Epithelial cell of prostate (primary cell): ENCODE measurements at places on chromosomes 1 and 21.

- DNase-seq = no peak
These were observed 64.1 kb upstream of the TMPRSS15 start for GRCh38 chr21:18467715-18468114.

GRCh38 chr1:155078469-155079209 is at the start of gene EFNA3:
TSS of gene EFNA3 (plus strand) at chr1:155078837. CDS start at chr1:155078942, 105 bp downstream.
- DNase-seq = no peak

DNA sequence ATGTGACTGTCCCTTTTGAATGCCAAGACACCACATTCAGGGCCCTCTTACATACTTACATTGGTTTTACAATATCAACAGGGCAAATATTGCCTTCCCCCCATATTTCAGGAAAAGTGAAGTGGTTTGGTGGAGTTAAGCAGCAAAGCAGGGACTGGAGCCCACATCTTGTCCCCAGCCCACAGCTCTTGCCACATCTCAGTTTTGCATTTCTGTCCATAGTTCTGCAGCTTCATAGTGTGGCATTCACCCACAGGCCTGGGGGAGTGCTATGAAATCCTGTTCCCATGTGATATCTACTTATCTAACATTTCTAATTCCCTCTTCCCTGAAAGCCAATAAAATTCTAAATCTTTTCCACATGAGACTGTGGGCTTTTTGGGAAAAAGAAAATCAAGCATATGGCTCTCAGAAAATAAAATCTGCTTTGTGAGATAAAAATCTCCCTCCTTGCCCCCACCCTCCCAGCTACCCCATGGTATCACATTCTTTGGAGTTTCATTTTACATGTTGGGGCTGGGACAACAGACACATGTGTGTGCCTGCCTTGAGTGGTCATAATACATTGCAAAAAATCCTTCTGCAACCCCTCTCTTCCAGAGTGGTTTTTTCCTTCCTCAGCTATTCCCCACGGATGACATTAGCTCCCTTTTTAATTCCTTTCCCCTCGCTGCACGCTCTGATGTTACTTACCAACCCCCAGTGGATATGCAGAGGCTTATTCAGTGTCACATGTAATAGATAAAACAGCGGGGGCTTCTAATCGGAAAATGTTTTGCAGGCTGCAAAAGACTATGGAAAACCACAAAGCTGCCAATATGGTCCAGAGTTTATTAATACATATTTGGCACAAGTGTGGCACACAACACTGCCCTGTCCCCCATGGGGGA is 20.5 kb upstream of the CD2 start:
- DNase-seq = no peak

DNA sequence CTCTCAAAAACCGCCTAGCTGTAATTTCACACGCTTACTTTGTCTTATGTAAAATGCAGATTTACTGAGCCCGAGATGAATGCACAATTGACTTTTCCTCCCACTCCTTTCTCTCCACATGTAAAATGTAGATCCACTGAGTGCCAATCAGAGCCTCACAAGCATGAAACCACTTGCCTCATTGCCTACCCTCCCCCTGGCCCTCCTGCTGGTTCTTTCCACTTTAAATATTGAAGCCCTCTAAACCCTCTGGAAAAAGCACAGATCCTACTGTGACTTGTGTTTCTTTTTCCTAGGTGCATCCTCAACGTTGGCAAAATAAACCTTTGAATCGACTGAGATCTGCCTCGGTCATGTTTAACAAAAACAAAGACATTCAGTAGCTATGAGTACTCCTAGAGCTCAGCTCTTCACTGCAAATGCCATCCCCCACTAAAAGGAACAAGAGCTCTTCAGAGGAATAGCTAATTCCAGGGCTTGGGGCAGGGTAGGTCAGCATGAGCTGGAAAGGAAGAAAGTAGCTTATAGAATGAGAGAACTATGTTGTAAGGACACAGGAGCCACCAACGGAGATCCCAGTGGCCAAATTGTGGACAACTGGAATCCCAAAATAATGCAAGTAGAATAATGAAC is 365.5 kb upstream of the RUNX1 start:
- no peak for DNase-seq

DNA sequence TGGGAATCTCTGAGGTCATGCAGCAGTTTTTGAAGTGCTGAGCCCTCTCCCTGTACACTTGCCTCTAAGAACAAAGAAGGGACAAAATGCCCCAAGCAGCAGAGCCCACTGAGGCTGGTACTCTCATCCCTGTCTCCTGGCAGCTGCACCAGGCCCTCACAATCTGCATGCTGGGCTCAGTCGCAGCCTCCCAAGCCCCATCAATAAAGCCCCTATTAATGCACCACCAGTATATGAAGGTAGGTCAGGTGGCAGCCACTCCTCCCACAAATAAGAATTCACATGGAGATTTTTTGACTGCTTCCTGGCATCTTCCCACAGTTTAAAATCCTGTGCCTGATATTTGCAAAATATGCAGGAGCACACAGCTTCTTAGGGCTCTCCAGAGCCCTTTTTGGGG is 181.2 kb upstream of the PALMD start:
- DNase-seq = no peak

GRCh38 chr1:31861346-31861745 is 45.5 kb upstream of the SPOCD1 start:
- no peak for DNase-seq

GRCh38 chr1:174008979-174009378 is 13.2 kb downstream of the RC3H1 start:
- no peak for DNase-seq

DNA sequence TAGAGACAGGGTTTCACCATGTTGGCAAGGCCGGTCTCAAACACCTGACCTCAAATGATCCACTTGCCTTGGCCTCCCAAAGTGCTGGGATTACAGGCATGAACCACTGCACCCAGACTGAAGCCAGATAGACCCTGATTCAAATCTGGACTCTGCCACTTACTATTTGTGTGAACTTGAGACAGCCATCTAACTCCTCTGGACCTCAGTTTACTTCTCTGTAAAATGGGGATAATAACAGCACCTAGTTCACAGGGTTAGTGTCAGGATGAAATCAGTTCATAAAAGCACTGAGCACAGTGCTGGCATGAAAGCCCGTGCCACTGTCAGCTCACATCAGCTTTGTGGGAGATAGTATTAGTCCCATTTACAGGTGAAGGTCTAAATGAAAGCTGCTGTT is 28.5 kb downstream of the RAB3B start:
- DNase-seq = no peak

- no peak for DNase-seq
These were observed 24.3 kb upstream of the IFNAR2 start for GRCh38 chr21:33205476-33205875.

DNA sequence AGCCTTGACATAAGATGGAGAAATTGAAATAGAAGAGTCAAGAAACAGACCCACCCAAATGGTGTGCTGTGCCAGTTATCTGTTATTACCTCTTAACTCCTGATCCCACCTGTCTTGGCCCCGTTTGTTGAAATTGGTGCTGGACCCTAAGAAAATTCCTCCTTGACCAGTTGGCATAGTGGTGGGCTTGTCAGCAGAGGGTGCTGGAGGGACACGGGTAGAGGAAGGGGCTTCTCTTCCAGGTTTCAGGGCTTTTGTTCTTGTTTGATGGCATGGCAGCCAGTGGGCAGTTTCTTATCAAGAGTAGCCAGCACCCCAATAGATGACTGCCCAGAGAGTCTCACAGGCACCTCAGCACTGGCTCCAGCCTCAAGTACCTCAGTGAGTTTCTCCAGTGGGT is 51.6 kb downstream of the PCBP3 start:
- DNase-seq = no peak

DNA sequence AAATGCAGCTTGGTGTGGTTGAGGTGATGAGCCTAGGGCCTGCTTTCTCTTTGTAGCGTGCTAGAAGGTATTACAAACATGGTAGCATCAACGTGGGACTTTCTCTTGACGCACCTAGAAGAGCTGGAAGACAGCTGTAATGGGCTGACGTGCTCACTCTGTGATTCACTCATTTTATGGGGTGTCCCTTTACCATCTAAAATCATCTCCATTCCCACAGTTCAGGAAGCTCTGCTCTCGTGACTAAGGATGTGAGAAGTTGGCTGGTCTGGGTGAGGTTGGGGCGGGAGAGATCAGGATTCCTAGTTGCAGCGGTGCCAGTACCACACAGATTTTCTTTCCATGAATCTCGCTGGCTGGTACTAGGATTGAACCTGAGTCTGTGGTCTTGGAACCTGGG is 4.2 kb downstream of the HTR6 start:
- no peak for DNase-seq

- no peak for DNase-seq
These were observed 498.3 kb downstream of the ADGRL2 start for GRCh38 chr1:82299056-82299455.

DNA sequence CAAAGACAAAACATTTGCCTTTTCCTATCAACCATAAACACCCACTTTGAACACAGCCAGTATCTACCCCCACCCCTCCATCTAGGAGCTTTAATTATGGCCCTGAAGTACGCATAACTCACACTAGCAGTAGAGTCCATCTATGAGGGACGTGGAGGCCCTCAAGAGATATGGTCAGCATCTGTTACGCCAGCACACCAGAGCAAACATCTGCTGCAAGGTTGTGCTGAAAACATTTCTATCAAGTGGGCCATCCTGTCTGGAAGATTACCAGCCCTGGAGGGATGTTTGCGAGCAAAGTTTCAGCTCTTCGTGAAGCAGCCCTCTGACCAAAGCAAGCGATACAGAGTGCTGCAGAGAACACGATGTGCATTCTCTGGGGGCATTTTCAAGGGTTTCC is 74.6 kb downstream of the SLC45A1 start:
- DNase-seq = no peak

DNA sequence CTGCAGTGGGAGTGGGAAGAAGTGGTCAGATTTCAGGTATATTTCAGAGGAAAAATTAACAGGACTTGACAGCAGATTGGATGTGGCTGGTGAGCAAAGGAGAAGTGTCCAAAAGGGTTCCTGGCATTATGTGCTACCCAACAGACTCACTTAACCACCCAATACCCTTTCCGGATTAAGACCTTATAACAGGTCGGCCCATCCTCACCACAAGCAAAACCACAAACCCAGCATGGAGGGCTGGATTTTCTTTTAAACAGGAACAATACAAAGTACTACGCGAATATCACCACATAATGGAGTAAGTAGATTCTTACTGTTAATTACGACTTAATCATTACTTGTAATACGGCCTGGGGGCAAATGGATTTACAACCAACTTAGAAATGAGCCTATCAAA is 59.2 kb downstream of the WDR64 start:
- no peak for DNase-seq

GRCh38 chr1:44168520-44169098 is 27.2 kb upstream of the KLF18 start:
- no peak for DNase-seq

GRCh38 chr1:102857251-102857650 is 251.1 kb downstream of the COL11A1 start:
- no peak for DNase-seq
